ENCODE measurements at places on chromosomes 16 and 17.

GRCh38 chr16:57508035-57508425 lies 21.7 kb upstream of the DOK4 start:
- no peak for DNase-seq

GRCh38 chr17:12522743-12523183 lies 142.9 kb upstream of the MYOCD start:
- DNase-seq: no peak

- no peak for DNase-seq
Measured at GRCh38 chr17:11922638-11923037, 74.6 kb downstream of the ZNF18 start.

DNA sequence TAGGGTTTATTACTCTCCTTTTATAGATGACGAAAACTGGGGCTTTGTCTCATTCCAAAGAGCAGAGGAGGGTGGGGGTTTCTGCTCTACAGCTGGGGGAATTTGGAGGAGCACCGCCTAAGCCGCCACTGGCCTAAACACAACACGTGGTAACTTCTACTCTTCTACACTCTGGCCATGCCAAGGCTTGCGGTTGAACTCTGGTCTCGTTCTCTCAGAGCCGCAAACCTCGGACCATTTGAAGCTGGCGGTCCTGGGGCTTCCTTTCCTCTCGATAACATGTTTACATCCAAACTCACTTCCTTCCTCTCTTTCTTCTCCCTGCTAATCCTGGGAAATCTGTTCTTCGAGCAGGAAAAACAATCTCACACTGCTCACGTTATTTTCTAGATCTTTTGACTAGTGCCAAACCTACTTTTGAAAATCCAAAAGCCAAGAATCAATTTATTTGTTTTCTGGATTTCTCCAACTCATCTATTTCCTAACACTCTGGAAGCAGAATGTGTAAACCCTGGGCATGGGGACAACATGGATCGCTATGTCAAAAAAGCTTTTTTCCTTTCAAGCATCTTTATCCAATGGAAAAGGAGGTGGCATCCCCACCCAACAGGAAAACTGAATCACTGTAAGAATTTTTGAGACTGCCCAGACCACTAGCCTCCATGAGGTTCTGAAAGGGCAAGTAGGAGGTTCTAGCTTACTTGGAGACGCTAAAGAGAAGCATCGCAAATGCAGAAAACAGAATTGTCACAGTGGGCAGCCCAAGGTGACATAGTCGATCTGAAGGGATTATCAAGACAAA lies 13.6 kb upstream of the EEF2K start:
- DNase-seq: no peak

GRCh38 chr16:86667035-86667434 lies 88.7 kb downstream of the FOXL1 start:
- DNase-seq: no peak

DNA sequence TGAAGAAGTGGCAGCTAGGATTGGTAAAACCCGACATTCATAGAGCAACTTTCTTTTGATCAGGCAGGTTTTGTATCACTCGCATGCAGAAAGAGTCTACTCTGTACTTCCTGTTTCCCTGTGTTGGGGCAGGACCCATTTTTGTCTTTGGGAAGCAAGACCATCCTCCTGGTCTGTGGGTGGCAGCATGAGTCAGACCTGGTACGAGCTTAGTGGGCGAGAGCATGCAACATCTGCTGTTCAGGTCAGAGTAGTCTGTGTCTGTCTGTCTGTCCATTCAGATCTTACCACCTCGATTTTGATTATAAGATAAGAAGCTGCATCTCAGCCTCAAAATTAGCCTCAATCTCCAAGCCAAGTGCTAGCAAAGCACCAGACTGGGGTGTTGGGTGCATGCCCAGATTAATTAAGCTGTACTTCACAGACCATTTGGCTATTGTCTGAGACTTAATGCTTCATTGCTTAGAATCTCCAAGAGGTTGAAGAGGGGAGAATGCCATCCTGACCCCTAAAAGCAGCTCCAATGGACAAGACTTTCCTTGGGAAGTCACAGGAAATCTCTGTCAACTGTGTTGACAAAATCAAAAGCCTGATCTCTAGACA lies 110.9 kb downstream of the XYLT1 start:
- DNase-seq: no peak

DNA sequence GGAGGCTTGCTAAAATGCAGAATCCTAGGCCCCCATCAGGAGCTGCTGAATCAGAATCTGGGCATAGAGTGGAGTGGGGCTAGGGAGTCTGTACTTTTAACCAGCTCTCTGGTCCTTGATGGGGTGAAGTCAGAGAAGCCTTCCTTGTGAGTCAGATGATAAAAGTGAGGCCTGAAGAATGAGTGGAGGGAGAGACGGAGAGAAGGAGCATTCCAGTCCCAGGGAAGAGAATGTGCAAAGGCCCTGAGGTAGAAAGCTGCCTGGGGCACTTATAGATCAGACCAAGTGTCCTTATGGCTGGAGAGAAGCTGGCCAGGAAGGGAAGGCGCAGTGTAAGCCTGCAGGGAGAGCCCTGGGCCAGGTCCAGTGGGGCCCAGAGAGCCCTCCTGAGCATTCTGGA lies 235.1 kb upstream of the NLRP1 start:
- no peak for DNase-seq

GRCh38 chr16:85430523-85431421 lies 182.3 kb upstream of the GSE1 start:
- DNase-seq: no peak

- no peak for DNase-seq
Measured at GRCh38 chr17:3667366-3668278, 756 bp downstream of the TAX1BP3 start.

DNA sequence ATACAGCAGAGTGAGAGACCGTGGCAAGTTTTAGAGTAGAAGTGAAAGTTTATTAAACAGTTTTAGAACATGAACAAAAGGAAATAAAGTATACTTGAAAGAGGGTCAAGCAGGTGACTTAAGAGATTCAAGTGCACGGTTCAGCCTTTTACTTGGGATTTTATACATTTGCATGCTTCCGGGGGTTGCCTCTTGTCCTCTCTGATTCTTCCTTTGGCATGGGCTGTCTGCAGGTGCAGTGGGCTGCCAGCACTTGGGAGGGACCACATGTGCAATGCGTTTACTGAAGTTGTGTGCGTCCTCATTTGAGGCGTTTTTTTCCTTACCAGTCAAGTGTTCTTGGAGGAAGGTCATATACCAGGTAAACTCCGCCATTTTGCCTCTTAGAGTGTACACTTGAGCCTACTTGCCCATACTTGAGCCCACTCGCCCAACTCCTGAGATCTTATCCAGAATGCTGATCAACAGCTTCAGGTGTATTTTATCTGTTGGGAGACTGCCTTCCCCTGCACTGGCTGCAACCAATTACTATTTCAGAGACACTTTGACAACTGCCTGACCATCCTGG lies 195.2 kb downstream of the IRX5 start:
- DNase-seq: no peak

DNA sequence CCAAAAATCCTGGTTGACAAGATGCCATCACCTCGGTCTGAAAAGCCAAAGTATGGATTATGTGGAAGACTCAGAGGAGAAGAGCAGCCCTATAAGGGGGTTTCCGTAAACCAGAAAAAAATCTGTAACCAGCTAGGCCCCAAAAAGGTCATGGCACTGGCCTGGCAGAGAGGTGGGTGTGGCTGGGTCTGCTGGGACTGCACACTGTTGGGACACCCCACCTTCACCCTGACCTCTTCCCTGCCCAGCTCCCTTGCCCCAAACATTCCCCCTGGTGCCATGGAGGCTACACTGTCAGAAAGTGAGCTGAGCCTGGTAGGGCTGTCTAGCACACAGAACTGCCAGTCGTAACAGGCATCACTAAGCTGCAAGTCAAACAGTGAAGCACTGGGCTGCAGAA lies 6.5 kb downstream of the SLC47A2 start:
- DNase-seq: no peak

DNA sequence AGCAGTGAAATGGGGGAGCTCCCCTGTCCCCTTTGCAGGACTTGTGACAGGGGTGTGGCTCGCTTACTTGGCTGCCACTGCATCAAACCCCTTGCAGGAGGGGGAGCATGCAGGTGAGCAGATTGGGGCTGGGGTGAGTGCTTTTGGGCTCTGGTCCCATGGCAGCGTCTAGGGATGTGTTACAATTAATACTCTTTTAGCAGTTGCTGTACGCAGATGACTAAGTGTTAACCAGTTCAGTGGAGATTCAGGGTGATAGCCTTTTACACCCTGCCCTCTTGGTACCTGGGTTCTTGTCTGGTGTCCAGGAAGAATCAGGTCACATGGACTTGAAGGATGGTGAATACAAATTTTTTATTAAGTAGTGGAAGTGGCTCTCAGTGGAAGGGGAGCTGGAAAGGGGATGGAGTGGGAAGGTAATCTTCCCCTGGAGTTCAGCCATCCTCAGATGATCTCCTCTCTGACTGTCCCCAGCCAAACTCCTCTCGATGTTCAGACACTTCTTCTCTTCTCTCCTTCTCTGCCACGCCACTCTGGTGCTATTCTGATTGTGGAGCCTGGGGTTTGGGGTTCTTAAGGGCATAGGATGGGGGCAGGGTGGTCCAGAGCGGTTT lies 100.1 kb downstream of the MARF1 start:
- DNase-seq: no peak

DNA sequence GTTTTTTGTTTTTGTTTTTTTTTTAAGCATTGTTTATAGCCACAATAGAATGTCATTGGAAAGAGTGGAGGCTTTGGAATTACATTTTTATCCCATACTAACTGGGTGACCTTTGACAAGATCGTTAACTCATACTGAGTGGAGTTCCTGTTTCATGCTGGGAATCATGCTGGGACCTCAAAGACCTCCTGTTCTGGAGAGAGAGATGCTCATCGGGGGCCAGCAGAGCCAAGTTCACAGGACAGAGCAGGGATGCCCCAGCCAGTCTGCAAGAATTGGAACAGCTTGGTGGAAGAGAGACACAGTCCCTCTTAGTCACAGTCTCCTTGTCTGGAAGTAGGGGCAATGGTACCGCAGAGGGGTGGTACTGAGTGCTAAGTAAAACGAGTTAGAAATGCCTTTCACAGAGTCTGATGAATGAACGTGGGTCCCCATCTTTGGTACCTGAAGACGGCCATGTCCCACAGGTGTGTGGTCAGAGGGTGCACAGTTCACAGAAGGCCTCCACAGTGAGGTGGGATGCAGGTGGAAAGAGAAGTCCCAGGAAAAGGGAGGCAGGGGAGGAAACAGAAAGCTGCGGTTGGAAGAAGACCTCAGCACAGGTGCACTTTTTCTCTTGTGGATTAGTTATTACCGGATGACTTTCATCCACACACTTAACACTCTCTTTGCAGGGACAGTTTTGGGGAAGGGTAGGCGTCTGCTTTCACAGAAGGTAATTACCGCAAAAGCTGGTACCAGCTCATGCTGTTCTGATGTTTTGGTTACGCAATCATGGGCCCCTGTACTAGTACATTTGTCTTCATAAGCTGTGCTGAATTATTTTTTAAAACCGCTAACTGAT lies 147.8 kb downstream of the PRKCA start:
- no peak for DNase-seq

DNA sequence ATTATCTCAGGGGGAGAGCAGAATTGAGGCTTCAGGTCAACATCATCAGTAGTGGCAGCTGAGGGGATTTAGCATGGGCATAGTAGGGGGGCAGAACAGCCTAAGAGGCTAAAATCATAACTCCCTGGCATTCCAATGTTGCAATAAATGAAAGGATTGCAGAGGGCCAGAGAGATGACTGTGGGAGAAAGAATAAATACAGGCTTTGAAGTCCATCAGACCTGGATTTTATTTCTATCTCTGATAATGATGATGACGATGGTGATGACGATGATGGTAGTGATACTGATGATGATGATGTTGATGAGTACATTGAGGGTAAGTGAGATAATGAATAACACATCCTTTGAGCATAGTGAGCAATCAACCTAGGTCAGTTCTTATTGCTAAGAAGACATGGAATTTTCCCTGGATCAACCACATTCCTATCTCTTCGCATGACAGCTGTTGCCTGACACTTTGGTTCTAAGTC lies 107.4 kb upstream of the CDH11 start:
- no peak for DNase-seq

- DNase-seq: no peak
Measured at GRCh38 chr16:2785101-2785991, 2.0 kb downstream of the PRSS33 start.

DNA sequence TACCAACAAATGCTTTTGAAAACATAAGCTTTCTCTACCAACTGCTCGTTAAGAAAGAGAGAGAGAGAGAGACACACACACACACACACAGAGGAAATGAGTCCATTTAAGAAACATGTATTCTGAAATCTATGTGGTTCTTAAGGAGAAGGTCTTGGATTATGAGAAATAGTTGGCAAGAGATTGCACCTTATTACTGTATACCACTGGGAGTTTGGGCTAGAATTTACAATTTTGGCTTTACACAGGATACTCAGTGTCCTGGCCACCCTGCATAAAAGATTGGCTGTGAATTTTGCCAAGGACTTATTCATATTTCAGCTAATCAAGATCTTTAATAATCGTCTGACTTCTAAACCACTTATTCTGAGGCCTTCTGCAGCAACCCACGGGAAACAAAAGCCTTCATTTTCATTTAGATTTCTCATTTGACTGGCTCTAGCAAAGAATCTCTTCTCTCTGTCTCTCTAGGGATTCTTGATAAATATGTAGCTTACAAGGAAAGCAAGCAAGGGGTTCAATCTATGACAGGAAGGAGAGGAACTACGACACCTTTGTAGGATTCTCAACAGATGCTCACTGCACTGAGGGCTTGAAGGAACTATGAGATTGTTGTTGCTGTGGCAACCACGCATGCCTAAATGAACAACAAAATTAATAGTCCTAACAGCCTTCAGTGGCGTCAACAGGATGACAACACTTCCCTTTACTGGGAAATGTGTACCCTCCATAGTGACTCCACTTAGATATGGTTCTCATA lies 75.3 kb upstream of the GNAO1 start:
- DNase-seq: no peak

- DNase-seq: no peak
Measured at GRCh38 chr17:57284984-57285646, 28.8 kb downstream of the MSI2 start.

DNA sequence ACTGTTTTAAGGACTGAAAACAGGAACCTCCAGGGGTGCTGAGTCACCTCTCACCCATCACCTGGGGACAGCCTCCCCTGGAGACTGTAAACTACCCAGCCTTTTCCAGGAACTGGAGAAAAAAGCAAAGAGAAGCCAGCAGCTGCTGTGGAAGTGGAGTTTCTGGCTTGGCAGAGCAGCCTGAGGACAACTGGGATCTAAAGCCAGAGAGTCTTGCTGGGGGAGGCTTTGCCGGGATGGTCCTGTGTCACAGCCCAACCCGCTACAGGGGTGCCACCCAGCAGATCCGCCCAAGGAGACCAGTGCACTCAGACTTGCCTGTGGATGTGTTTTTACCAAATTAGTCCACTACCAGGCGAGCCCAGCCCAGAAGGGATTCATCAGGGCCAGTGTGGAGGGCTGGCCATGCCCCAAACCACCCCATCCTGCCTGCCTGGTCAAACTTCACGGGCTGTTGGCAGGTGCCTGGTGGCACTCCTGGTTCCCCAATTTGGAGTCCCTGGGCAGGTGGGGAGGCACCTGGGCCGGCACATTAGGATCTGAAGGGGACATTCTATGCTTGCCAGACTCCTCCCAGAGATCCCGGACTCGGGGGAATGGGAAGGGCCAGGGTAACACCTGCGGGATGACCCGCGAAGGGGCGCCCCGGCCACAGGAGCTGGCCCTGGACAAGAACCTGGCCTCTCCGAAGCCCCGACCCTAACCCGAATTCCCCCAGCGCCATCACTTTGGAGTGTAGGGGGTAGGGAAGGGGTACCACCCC lies 771 bp downstream of the MSRB1 start:
- DNase-seq: no peak

- DNase-seq: no peak
Measured at GRCh38 chr16:2719328-2720063, 528 bp downstream of the PRSS27 start.

- no peak for DNase-seq
Measured at GRCh38 chr16:87725596-87726235, 40.1 kb downstream of the KLHDC4 start.
